ENCODE measurements at places on chromosomes 6 and 20.

DNA sequence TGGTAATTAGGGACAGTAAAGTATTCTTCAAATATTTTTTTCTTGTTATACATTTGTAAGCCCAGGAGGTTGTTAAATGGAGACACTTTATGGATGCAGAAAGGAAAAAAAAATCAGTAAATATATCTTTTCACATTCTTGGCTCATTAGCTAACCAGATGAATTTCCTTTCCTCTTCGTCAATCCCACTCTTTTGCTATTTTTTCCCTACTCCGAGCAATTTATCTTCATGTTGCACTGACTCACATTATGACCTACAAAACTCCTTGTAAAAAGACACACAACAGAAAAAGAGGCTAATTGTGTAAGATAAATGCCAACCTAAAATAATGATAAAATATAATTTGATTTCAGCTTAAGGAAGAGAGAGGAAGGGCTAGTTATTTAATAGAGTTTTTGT lies 472.9 kb upstream of the ZNF337 start:
- no peak for DNase-seq

- DNase-seq: no peak
Observed at GRCh38 chr20:36113566-36114250, 40.8 kb upstream of the EPB41L1 start.

GRCh38 chr6:33910594-33910993 lies 106.8 kb upstream of the MLN start:
- no peak for DNase-seq

- DNase-seq: no peak
Observed at GRCh38 chr20:51347831-51348230, 194.7 kb downstream of the NFATC2 start.

GRCh38 chr6:8110725-8111124 lies 8.4 kb upstream of the EEF1E1 start:
- DNase-seq: no peak
